ENCODE measurements at places on chromosomes 6 and 20.

GRCh38 chr6:96499781-96500180, 21.8 kb upstream of the UFL1 start:
- no peak for DNase-seq

GRCh38 chr6:3596766-3597165, 139.9 kb upstream of the SLC22A23 start:
- DNase-seq, result no peak

DNA sequence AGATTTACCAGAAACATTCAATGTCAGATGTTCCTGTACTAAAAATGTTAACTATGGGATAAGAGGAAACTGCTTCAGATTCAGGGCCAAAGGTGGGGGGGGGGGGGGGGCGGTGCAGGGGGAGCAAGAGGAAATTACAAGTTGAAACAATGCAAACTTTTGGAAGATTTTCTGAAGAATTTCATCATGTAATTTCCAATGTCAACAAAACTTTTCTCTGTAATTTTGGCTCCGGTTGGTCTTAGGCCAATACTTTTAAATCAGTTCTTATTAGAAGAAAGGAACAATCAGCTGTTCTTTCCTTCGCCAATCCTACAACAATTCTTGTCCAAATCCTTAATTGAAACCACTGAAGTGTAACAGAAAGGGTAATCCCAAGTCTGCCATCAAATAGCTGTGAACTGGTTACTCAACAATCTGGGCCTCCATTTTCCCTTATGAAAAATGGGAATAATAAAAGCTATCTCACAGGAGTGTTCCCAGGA, 13.1 kb downstream of the UQCC1 start:
- no peak for DNase-seq

GRCh38 chr6:90739339-90739738, 152.5 kb upstream of the MAP3K7 start:
- no peak for DNase-seq

GRCh38 chr6:169162752-169163407, 90.8 kb downstream of the THBS2 start:
- no peak for DNase-seq
